ENCODE measurements at places on chromosomes 1 and 21. TPM values are rescaled to one million over a fixed set of nuclear protein-coding genes. Genes with fewer than 3 reads are reported as not detected.
A peak's percentile ranks its signal among the peaks of the same experiment; 100 is the strongest.

Gene LCA5L
- 2.0 TPM for polyA plus RNA-seq

Gene OR14K1
- polyA plus RNA-seq = not detected

Gene TMEM79
- polyA plus RNA-seq = 7.3 TPM

Gene CCDC190
- 0.07 TPM for polyA plus RNA-seq

Gene NTNG1
- 4.9 TPM for polyA plus RNA-seq

GRCh38 chr1:24391882-24392603 lies 21.5 kb downstream of the STPG1 start:
- peak; percentile 79 for DNase-seq

- peak; percentile 89 for DNase-seq
These were observed 1.4 kb upstream of the SSBP3 start for GRCh38 chr1:54407404-54408146.

GRCh38 chr1:91697416-91697815 lies 188.5 kb downstream of the TGFBR3 start:
- peak; percentile 59 for DNase-seq

DNA sequence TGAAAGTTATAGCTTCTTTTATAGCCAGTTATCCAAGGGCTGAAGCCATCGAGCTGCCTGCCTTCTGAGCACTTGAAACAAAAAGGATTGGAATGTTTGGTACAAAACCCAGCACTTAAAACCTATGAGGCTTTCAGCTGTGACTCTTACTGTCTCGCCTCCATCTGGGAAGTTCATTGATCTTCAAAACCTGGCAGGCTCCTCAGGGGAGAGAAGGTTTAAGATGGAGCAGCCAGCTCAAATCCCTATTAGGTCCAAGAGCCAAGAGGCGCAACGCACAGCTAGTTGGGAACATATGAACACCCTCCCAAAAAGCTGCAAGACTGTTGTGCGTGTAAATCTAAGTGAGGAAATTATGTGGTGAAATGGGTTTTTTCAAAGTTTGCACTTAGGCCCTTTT lies 33.4 kb downstream of the BACE2 start:
- no peak for DNase-seq

Data from large intestine (tissue), 12 donors.